Activated T-cell treated with anti-CD3 and anti-CD28 coated beads, Interleukin-2, amount 50 U/mL, for 1 hour (primary cell): ENCODE measurements at places on chromosomes 4 and X.
A peak's percentile ranks its signal among the peaks of the same experiment; 100 is the strongest.

GRCh38 chr4:18012807-18013462, 8.6 kb downstream of the LCORL start:
- DNase-seq: no peak

DNA sequence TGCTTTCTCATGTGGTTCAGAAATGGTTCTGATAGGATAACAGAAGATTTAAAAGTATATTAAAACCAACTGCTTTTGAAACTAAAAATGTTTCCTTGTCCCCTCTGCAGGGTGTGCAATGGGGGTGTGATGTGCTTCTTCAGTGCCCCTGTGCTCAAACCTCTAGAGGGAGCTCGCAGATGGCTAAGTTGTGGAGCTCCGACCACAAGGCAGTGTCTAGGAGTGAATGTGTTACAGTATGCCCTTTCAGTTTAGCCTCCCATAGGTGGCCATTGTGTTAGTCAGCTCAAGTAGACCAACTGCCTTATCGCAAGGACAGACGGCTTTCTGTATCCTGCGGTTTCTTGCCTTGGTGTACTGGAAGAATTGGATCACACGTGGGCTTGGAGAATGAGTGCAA, 130.5 kb downstream of the TENT5D start:
- no peak for DNase-seq

GRCh38 chr4:107913283-107913899, 18.0 kb upstream of the CYP2U1 start:
- no peak for DNase-seq

DNA sequence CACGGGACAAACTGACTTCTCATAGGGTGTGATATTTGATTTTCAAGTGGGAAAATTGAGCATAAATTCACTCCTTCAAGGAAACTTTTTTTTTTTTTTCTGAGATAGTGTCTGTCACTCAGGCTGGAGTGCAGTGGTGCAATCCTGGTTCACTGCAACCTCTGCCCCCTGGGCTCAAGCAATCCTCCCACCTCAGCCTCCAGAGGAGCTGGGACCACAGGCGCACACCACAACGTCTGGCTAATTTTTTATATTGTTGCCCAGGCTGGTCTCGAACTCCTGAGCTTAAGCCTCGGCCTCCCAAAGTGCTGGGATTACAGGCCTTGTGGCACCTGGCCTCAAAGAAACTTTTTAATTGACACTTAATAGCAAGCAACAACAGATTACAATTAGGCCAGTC, 13.8 kb downstream of the CLDN34 start:
- DNase-seq: no peak

DNA sequence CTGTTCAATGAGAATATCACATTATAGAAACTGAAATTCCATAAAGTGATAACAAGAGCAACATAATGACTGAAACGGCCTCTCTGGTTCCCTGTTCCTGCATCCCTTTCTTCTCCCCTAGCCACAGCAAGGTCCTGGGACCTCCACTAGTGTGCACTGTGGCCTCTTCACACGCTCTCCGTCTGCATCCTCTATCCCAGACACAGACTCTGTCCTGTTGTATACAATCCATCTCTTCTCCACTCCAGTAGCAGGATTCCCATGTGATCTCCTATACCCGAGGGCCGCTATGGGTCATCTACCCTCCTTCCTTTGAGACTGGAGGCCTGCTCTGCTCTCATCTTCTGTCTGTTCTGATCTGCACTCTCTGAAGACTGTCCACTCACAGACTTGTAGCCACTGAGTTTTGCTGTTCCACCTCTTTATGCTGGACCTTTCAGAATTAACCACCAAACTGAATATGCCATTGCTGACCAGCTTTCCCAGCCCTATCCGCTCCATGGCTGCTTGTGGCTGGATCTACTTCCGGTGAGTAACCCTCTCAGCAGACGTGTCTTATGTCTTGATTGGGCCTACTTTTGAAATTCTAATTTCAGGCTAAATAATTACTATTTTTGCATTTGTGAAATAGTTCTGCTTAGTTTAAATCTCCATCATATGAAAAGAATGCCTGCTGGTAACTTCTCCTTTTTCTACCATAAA, 105.1 kb upstream of the NAP1L5 start:
- DNase-seq: no peak

DNA sequence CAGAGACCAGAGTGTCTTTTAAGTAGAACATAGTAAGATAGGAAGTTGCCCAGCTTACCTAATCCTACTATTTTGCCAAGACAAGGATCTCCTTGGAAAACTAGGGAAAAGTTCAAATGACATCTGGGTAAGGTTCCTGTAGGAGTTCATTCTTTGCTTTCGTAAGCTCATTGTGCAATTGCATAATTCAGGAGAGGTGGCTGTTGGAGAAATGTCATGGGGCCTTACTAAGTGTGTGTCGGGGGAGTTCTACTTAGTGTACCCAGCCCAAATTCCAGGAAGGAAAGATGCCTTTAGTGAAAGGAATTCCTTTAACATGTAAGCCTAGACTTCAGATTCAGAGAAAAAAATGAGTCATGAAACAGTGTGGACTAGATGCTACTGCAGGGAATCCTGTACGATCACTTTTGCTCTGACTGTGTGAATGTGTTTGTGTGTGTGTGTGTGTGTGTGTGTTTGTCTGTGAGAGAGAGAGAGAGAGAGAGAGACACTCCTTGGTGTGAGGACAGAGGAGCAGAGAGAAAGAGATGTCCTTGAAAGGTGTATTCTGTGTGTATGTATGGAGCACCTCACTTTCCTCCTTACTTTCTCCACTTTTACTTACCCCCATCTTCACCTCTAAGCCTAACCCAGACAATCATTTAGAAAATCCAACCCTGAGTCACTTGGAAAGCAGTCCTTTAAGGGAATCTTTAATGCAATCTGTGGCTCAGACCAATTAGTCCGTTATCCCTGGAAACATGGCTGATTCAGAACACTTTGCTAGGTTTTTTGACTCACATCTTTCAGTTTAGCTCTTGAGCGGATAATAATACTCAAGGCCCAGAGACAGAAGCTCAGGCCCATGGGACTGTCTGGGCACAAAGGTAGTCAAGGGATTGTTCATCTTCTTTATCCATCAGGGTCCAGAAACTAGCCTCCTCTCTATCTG, 114.5 kb upstream of the ACSL4 start:
- no peak for DNase-seq

DNA sequence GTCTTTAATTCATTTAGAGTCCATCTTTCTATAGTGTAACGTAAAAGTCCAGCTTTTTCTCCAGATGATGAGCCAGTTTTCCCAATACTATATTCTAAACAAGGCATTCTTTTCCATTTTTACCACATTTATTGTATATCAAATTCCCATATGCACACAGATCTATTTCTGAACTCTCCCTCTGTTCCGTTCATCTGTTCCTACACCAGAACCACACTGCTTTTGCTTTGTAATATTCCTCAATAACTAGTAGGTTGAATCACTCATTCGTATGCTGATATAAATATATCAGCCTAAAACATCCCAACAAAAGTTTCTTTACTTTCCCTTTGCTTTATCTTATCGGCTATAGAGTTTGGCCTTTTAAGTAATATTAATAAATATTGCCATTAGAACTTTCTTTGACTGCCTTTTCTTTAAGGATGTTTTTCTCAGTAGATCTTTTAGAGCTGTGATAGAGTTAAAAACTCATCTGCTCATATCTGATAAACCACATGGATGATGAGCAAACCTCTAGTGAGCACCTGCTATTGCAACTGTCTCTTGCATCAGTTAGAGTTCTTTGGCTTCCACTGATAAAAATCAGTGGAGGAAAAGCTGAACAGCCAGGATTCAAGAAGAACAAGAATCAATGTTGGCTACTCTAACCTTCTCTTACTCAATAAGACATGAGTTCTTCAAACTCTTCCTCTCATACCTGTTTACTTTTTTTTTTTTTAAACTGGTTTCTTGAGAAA, 13.1 kb upstream of the RPL34 start:
- no peak for DNase-seq

- DNase-seq: no peak
These were observed 4.9 kb downstream of the EREG start for GRCh38 chr4:74369855-74370254.

- DNase-seq: no peak
These were observed 452.7 kb upstream of the FAT1 start for GRCh38 chr4:187176261-187176910.

- peak; percentile 73 for DNase-seq
These were observed 969 bp downstream of the STIM2 start for GRCh38 chr4:26861434-26862186.
